ENCODE measurements at places on chromosomes 6 and 20.

DNA sequence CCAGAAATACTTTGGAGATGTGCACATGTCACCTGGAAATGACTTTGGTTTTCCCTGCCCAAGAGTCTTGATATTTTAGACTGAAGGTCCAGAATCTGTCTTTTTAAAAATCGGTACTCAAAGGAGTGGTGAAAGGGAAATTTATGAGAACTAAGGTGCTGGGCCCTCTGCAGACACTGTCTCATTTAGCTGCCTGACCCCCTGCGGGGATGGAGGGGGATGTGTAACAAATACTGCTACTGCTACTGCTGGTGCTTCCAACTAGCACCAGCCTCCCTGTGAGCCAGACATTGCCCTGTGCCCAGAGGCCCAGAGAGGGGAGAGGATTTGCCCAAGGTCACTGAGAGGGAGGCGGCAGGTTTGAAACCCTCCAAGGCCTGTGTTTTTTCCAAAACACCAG is 7.0 kb downstream of the SCRT2 start:
- no peak for DNase-seq

DNA sequence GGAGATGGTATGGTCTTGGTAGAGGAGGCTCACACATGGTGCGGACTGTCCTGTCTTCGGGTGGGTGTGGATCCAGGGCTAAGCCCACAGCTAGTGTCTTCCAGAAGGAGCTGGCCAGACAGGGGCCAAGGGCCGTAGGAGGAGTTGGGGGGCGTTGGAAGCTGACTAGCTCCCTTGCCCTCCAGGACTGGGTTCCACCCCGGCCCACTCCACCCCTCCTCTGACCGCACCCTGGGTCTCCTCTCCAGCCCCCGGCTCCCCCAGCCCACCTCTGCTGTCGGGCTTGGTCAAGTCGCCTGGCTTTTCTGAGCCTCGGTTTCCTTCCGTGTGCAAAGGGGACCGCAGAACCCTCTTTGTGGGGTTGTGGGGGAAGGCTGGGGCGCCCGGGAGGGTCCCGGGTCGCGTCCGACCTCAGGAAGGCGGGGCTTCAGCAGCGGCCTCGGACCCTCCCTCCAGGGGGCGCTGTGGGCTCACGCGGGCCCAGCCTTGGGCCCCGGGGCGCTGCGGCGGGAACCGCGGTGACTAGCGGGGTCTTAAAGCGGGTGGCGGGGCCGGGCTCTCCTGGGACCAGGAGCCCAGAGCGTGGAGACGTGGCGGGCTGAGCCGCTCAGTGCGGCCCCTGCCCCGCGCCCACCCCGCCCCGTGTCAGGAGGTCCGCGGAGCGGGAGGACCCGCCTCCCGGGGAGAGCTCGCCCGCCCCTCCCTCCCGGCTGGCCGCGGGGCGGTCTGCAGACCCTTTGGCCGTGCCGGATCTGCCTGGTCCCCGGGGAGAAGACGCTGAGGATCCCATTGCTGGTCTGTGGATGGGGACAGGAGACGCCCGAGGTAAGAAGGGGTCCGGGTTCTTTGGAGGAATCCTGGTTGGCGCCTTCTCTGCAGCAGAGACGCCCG is 5.4 kb downstream of the NPBWR2 start:
- DNase-seq: no peak

DNA sequence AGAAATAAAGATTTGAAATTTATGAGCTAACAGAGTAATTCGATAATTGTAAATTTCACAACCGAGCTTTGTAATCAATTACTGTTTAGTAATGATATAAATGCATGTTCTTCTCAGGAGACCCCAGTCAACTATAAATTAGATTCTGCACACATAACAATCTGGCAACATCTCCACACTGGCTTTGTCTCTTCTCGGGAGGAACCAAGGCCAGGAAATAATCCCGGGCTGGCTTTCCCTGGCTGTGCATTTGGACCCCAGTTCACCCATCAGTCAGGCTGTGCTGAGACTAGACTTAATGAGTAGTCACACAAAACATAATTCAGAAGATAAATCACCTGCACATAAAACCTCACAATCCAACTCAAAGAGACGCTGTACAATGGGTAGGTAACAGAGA is 65.5 kb downstream of the PTPRT start:
- no peak for DNase-seq

DNA sequence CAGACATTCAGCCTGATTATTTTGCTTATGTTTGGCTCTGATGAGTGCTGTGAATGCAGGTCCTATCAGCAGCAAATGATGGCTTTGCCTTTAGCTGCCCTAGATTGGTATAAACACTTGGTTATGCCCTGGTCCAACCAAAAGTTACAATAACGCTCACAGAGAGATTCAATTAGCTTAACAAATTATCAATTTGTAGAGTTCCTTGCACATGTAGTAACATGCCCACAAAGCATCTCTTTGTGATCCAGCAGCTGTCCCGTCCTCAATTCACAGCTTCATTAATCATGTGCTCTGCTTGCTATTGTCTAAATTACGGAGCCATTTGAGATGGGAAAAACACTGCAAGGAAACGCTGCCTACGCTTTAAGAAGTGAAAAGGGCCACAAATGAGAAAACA is 457.9 kb downstream of the HDGFL1 start:
- DNase-seq: no peak

- no peak for DNase-seq
These were observed 154.5 kb downstream of the HACE1 start for GRCh38 chr6:104705095-104705707.

GRCh38 chr6:138465007-138465645 is 34.2 kb downstream of the NHSL1 start:
- DNase-seq: no peak

DNA sequence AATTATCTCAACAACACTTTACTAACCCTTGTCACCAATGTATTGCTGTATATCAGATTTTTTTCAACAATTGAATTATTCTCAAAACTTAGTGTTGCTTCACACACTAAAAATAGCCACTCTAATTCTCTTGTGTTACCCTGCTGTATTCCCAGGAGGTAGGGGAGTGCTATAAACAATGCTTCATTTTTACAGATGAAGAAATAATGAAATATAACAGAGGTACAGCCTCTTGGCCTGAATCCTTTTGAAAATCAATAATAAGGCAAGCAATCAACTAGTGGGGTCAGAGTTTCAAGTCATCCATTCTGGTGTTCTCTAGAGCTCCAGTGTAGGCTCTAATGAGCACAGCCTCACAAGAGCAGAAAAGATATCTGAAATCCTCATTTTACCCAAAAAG is 10.9 kb downstream of the HIVEP2 start:
- no peak for DNase-seq

GRCh38 chr6:2369606-2370005 is 124.2 kb upstream of the GMDS start:
- no peak for DNase-seq

DNA sequence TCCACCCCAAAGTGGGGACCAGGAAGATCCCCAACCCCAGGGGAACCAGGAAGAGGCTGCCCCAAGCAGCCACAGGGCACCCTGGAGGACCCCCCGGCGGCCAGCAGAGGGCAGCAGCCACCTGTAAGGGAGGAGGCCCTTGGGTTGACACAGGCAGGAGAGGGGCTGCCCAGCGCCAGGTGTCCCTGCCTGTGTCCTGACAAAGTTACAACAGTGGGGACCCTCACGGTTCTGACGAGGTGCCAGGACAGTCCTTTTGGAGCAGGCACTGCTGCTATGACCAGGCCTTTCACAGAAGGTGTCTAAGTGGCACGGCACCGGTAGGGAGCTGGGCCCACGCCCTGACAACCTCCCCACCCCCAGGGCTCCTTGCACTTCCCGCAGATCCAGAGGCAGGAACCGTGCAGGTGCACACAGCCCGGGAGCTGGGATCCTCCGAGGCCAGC is 176.7 kb downstream of the BMP7 start:
- no peak for DNase-seq
